ENCODE measurements at places on chromosomes 4 and X.

- no peak for DNase-seq
These were observed 171.8 kb upstream of the TBL1X start for GRCh38 chrX:9293051-9293496.

GRCh38 chr4:138259824-138260223, 17.7 kb upstream of the SLC7A11 start:
- DNase-seq, result no peak

DNA sequence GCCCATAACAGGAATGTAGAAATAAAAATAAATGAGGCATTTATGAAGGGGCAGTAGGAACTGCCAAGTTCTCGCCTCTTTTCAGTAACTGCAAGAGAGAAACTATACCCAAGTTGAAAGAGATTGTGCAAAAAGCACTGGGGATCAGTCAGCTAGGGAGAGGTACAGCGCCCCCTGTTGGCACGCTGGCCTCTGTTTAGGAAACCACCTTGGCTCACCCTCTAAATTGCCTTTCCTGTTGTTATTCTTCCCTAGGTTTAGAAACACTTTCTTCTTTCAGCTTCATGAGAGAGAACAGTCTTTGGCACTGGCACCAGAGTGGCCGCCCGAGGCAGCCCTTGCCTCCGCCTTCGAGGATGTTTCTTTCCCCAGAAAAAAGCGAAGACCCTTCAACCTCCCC, 348.5 kb downstream of the MID1IP1 start:
- DNase-seq, result peak; percentile 33

GRCh38 chr4:127959794-127960193, 5.2 kb downstream of the MFSD8 start:
- no peak for DNase-seq

- DNase-seq, result no peak
These were observed 121.2 kb downstream of the VCX2 start for GRCh38 chrX:8049827-8050226.

DNA sequence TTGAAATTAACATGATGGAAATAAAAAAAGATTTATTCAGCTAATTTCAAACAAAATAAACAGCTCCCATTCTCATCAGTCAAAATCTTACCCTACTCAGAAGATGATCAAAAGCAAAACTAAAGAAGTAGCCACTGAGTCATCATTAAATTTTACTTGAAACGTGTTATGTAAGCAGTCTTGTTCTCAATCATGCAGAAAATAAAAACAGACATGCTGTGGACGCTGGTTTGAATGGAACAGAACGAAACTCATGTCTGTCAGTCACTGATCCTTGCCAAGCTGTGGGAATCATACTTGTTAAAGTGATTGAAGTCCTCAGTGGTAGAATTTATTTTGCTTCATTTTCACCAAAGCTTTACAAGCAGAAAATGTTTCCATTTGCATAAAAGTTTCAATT, 77.2 kb upstream of the TLR3 start:
- DNase-seq, result no peak

- no peak for DNase-seq
These were observed 719 bp upstream of the TCEAL4 start for GRCh38 chrX:103584596-103584995.

- DNase-seq, result no peak
These were observed 1316.3 kb downstream of the STIM2 start for GRCh38 chr4:28176942-28177341.

GRCh38 chr4:149605601-149606378, 209.9 kb downstream of the IQCM start:
- no peak for DNase-seq

DNA sequence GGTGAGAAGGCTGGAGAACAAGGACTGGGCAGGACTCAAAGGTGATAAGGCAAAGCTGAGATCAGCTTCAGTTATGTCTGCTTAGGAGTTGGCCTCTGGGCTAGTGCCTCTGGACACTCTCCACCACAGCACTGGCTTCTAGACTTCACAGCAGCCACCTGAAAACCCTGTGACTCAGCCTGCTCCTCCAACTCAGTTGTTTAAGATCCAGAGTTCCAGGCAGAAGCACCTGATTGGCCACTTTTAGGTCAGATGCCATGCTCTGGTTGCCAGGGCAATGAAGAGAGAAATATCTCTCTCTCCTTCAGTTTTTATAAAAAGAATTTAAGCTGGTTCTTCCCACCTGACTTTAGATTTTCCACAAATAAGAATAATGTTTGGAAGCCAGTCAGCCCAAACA, 47.9 kb upstream of the BLTP1 start:
- DNase-seq, result no peak

DNA sequence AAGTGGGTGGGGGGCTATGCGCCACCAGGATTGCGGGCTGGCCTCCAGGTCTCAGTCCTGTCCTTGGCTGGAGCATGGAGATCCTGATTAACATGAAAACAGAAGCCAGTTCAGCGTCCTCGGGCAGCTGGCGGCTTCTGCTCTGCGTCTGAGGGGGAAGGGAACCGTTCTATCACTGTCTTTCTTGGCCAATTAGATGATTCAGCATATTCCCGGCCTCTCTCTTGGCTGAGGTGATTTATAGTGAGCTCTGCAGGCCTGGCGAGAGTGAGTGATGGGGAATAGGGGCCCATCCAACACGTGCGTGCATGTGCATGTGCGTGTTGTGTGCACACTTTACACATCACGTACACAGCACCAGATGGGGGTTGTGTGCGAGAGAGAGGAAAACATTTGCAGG, 145.8 kb upstream of the ATP6AP2 start:
- no peak for DNase-seq

DNA sequence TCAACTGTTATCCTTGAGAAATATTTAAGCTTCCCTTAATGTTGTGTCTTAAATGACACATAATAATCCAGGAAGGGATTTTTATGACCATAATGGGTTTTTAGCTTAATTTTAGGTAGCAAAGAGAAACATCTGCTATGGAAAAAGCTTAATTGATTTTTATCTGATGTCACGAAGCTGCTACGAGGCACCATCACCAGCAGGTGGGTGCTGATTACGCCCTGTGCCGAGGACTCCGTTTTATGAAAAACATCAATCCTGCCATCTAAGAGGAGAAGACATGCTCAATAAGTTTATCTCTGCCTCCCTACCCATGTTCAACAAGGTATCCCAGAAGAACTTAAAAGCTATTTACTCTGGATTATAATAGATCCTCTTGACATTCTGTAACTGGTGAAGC, 280.6 kb upstream of the ZFP42 start:
- no peak for DNase-seq

DNA sequence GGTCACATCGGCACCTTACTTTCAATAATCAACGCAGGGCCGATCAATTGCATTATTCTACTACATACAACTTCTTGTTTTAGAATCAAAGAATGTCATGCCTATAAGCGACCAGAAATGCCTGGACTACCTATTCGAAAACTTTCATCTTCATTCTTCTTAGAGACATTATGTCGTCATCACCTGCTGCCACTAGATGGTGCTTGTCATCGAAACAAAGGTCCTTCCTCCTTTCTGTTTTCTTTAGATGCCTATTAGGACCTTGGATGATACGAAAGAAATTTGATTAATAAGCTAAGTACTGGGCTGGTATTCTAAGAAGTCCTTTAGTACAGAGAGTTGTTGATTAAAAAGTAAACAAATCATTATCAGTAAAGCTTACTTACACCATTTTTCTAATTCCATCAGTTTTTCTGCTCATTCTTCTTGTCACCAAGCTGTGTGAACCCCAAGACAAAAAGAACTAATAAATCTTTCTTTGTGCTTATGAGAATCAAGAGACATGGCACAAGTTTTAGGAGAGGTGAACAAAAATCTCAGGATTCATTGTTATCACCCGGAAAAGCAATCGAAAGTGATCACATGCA, 154.5 kb upstream of the SLC4A4 start:
- DNase-seq, result no peak

GRCh38 chr4:187304133-187304532, 580.5 kb upstream of the FAT1 start:
- no peak for DNase-seq

DNA sequence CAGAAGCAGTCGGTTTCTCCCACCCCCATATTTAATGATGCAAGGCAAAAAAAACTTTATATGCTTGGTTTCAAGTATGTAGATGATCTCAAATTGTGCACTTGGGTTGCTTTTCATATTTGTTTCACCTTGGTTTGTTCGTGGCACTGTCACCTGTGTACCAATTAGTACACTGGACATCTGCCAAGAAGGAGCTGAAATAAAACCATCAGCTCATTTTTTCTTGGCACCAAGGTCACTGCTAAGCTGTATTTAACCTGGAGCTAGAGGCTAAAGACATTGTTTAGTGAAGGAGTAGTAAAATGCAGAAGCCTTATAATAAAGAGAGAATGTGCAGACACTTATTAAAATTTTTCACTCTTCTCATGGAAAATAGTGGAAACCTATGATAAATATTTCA, 430.8 kb downstream of the ARHGAP24 start:
- DNase-seq, result no peak

- DNase-seq, result no peak
These were observed 46.0 kb downstream of the WDR19 start for GRCh38 chr4:39228377-39228776.

- no peak for DNase-seq
These were observed 21.2 kb upstream of the MID2 start for GRCh38 chrX:107804427-107804826.

DNA sequence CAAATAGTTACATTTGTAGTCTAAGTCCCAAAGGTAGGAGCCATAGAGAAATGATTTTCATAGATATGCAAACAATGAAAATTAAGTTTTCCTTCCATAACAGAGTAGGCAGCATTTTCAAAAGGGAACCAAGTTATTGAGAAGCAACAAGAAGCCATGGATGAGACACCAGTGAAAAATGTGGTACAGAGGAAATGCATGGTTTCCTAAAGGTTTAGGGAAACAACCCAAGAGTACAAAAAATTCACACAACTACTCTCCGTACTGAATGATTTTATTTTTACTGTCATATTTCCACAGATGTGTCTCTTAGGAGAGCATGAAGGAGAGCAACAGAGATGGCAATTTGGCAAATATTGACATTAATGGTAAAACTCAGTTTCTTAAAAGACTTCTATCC, 1408.9 kb upstream of the PCDH7 start:
- no peak for DNase-seq

- no peak for DNase-seq
These were observed 114.2 kb downstream of the PALLD start for GRCh38 chr4:168610911-168611530.

- no peak for DNase-seq
These were observed 2.5 kb downstream of the PDGFC start for GRCh38 chr4:156969101-156969500.

DNA sequence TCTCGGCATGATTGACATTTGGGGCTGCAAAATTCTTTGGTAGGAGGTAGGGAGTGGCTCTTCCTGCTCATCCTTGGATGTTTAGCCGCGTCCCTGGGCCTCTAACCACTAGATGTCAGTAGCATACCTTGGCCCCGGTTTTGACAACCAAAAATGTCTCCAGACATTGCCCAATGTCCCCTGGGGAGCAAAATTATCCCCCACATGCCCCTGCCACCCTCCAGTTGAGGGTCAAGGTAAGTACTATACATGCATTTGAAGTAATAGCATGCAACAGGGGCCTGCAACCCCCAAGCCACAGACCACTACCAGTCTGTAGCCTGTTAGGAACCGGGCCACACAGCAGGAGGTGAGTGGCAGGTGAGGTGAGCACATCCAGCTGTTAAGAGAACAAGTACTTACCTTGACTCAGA, 17.6 kb upstream of the KIAA1210 start:
- DNase-seq, result no peak

- DNase-seq, result no peak
These were observed 941.2 kb upstream of the TENM3 start for GRCh38 chr4:181301735-181302710.

DNA sequence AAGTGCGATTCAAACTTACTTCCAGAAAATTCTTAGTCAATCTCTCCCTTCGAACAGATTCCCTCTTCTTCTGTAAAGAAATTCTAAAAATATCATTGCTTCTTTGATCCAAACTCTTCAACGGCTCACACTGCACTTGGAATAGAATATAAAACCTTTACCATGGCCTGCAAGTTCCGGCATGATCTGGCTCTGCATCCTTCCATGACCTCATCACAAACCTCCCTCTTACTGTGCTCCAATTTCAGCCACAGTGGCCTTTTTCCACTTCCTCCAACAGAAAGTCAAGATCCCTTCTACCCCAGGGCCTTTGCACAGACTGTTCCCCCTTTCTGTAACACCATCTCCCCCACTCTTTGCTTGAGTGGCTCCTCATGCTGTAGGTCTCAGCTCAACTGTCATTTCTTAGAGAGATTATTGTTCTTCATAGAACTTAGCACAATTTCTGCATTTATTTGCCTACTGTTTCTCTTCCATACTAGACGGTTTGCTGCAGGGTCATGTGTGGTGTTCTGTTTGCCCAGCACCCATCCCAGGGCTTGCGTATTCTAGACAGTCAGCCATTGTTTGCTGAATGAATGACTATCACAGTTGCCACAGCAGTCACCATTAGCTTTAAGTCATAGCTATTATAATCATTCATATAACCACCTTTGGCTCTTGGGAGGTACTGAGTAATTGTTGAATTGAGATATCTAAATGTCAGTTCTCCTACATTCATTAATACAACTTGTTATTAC, 1.9 kb upstream of the STOX2 start:
- DNase-seq, result no peak

GRCh38 chr4:184074677-184075388, 142.8 kb downstream of the ENPP6 start:
- no peak for DNase-seq

All from T-helper 2 cell (primary cell).